ENCODE measurements at places on chromosomes 1 and 21.

DNA sequence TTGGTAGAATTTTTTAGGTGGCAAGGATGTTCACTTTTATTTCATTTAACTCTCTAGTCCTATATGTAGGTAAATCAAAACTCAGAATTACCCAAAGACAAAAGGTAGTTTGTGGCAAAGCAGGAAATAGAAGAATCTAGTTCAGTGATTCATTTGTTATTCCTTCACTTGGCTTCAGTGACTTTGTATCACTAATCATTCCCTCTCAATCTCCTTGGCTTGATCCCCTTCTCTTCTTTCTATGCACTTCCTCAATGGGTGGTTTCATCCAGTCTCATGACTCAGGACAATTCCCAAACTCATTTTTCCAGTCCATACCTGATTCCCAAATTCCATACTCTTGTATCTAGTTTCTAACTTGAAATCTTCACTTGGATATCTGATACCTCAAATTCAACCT, 64.9 kb downstream of the PRKACB start:
- no peak for DNase-seq

GRCh38 chr21:43716376-43717165, 2.4 kb upstream of the PDXK start:
- no peak for DNase-seq

GRCh38 chr1:13829152-13829769, 129.3 kb downstream of the PRDM2 start:
- DNase-seq: no peak

GRCh38 chr1:57082711-57083439, 117.1 kb upstream of the C8B start:
- DNase-seq: no peak

DNA sequence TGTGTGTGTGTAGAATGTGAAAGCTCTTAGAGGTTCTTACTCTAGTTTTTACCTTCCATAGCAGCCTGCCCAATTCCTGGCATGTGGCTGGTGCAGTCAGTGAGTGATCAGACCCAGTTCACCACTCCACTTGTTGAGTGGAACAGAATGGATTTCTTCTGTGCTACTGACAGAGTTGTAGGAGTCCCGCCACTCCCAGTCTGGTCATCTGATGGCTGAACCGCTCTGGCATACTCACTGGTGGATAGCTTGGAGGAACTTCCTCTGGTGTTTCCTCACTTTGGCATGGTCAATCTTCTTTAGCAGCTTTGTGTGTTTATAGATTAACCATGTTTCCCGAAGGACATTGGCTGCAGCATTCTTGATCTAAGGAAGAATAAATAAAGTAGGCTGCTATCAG, 106.7 kb upstream of the ADAR start:
- DNase-seq: no peak

DNA sequence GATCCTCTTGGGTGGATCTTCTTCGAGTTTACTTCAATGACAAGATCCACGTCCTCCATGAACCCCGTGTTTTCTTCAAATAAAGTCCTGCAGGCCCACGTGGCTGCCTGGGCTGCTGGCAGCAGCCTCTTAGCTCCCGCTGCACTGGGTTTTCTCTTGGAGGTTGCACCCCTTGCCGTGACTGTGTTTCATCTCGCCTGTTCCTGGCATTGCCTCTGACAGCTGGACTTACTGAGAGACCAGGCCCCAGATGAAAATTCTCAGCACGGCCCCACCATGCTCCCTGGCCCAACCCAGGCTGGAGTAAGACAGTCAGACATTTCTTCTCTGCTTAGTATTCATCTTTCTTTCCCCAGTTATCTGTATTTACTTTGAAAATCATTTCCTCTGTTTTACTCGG, 274.8 kb upstream of the RUNX1 start:
- no peak for DNase-seq

DNA sequence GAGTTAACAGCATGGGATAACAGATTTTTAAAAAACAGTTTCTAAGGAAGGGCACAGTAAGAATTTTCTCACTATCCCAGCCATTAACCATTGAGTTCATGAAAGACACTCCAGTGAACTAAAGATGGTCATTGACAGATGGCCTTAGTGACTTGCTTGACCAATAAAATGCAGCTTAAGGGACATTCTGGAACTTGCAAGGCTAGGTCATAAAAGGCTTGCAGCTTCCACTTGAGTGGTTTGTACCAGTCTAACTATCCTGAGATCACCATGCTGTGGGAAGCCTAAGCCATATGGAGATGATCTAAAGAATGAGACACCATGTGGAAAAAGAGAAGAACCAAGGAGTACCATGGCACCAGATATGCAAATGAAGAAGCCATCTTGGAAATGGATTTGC, 37.9 kb upstream of the MUTYH start:
- DNase-seq: no peak

DNA sequence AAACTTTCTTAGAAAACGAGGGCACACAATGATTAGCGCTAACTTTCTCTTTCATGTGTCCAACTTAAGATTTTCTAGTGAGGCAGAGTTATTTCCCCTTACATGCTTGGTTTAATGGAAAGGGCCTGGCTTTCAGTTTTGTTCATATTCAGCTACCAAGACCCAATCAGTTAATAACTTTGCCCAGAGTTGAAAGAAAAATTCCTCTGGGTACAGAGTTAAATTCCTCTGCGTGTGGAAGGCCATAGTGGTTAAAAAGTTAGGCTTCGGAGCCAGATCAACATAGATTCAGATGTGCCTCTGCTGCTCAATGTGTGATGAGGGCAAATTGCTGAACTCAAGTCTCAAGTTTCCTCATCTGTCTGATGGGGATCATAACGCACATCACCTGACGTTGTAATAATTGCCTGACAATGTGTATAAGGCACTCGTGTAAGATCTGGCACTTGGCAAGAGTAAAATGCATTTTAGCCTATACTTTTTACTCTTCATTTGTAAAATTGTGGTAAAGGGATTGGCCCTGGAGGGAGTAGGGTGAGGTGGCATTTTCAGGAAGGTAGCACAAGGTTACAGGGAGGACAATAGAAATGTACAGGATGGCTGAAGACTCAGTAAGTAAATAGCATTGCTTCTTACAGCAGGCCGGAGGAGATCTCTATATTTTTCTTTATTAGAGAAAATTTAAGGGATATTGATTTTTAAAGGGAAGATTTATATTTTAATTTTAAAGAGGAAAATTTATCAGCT, 103.4 kb downstream of the ROR1 start:
- no peak for DNase-seq

GRCh38 chr21:46412521-46413364, 45.9 kb upstream of the DIP2A start:
- DNase-seq: peak; percentile 6

- no peak for DNase-seq
Measured at GRCh38 chr1:11579506-11579905, 74.7 kb downstream of the FBXO2 start.

DNA sequence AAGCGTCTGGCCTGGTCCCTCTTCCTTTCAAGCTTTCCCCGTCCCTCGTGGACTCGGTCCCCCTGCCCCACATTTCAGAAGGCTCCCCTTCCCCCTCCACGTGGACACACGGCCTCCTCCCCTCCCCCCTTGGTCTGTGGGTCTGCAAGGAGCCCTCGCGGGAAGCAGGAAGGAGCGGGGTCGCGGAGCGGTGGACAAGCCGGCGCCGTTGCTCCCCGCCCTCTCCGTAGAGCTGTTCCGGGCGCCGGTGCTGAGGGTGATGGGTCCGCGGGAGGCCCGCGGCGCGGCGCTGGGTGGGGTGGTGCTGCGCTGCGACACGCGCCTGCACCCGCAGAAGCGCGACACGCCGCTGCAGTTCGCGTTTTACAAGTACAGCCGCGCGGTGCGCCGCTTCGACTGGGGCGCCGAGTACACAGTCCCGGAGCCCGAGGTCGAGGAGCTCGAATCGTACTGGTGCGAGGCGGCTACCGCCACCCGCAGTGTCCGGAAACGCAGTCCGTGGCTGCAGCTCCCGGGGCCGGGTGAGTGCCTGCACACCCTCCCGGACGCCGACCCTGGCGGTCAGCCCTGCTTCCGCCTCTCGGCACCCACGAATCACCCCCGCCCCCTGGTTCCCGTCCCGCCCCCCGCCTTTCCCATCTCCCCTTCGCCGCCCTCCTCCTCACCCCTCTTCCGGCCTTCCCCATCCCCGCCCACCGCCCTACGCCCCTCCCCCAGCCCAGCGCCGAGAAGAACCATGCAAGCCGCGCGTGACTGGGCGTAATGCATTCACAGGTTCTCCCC, 5.3 kb downstream of the FCRLB start:
- peak; percentile 87 for DNase-seq

- DNase-seq: no peak
Measured at GRCh38 chr1:25072461-25072860, 142.4 kb upstream of the RUNX3 start.

- DNase-seq: no peak
Measured at GRCh38 chr1:226549094-226549936, 751 bp downstream of the STUM start.

DNA sequence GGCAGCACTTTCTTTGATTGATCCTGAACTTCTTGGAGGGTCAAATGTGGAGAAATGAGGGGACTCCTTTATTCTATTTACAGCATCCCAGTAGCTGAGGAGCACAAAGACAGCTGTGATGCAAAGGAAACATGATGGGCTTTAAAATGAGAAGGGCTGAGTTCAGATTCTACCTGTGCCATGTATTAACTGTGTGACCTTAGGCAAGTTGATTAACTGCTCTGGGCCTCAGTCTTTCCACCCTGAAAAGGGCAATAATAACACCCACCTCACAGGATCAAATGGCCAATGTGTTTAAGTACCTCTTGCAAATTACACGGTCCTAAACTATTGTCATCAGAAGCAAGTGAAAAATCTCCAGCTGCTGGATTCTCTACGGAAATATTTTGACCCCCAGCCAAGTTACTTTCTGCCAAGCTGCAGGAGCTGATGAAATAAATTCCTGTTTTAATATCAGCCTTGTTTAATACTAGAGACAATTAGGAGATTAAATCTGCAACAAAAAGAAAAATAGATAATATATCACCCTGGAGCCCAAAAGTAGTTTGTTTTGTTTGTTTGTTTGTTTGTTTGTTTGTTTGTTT, 15.7 kb downstream of the TMEM81 start:
- DNase-seq: no peak

DNA sequence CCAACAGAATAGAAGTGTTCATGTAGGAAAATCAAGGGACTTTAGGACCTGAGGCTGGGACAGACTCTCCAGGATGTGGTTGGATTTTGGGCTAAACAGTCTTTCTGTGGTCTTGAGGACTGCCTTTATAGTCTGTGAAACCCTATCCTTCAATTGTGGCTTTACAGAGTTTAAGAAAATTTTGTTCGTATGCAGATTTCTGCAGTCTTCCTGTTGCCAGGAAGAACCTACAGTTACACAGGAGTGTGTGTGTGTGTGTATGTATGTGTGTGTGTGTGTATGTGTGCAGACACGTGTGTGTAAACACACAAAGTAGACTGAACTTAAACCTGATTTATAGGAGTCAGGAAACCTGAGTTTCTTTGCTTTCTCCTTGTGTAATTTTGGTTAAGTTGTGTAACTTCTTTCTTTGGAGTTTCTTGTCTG, 22.8 kb downstream of the NEK7 start:
- DNase-seq: peak; percentile 44

DNA sequence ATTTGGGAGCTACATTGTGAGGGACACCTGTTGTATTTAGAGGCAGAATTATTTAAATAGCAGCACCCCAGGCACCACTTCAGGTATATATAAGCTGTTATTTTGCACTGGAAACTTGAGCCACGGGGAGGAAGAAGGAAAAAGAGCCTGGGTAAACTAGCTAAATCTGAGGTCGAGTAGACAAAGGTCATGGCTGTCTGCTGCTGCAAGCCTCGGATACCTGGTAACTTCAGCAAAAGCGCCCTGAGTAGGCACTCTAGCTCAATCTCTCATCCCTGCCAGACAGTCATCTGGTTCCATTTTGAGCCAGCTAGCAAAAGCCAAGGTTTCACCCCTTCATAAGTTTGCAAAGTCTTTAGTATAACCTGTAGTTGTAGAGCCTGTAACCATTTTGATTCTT, 101.9 kb upstream of the ZNF644 start:
- no peak for DNase-seq

DNA sequence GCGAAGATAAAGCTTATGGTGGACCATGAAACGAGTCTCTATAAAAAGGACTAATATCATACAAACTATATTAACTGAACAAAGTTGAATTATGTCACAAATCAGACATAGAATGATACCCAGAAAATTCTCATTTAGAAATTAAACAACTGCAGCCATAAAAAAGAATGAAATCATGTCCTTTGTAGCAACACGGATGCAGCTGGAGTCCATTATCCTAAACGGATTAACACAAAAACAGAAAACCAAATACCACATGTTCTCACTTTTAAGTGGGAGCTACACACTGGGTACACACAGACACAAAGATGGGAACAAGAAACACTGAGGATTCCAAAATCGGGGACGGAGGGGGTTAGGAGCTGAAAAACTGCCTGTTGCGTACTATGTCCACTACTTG, 11.5 kb downstream of the COP1 start:
- DNase-seq: no peak

GRCh38 chr1:100512803-100513352, 25.1 kb upstream of the GPR88 start:
- no peak for DNase-seq

- peak; percentile 97 for DNase-seq
Measured at GRCh38 chr1:197902454-197903195, at the start of gene C1orf53. C1orf53 (plus strand) TSS chr1:197902630; CDS start chr1:197902650, 20 bp downstream.

GRCh38 chr1:54865238-54866073, 21.5 kb downstream of the DHCR24 start:
- no peak for DNase-seq

DNA sequence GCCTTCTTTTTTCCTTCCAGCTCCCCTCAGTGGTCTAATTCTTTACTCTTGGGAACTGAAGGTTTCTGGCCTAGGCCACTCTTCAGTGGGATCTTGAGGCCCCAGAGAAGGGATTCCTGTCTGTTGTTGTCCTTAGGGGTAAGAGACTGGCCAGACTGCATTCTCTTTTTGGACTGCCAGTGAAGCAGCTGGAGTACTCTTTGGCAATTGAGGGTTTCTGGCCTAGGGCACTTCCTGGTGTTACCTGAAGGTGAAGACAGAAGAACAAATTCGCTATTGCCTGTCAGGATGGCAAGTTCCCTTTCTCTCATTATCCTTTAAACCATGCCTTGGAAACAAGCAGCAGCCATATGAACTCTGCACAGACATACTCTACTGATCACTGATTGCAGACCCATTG, 286.6 kb upstream of the ZP4 start:
- no peak for DNase-seq

- DNase-seq: no peak
Measured at GRCh38 chr1:84669831-84670230, 20.4 kb downstream of the SSX2IP start.

DNA sequence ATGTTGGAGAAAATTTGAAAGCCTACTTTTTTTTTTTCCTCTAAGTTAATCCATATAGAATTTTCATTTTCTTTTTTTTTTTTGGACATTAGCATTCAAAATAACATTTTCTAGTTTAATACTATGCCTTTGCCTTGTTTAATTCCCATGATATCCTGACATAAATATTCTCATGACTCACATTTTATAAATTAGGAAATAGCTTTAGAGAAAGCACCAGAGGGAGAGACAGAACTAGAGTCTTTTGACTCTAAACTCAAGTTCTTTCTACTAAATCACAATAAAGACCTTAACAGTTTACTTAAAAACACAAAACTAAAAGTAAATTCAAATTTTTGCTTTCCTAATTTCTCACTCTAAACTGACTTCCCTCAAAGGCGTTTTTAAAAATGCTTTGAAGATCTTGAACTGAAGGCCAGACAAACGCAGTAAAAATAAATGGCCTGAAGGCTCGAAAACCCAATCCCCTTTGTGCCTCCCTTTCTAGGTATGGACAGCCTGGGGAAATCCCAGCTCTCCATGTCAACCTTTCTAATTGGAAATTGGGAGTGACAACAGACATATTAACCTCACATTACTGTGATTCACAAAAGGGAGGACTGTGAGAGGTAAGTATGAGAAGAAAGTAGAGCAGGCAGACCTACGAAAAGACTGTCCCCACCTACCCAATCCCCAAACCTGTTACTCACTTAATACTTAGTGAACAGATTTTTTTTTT, 104.6 kb downstream of the ENAH start:
- DNase-seq: no peak

Data from iPS-NIHi11 (cell line).